ENCODE measurements at places on chromosomes 1 and 21. TPM values are rescaled to one million over a fixed set of nuclear protein-coding genes. Genes with fewer than 3 reads are reported as not detected.

GFI1 gene
- total RNA-seq = 10.2 TPM

CDC20 gene
- total RNA-seq = 96.9 TPM

IQGAP3 gene
- total RNA-seq = 1.5 TPM

FOXO6 gene
- 0.51 TPM for total RNA-seq

ARHGAP30 gene
- total RNA-seq = 59.6 TPM

FMO1 gene
- total RNA-seq = not detected

FNBP1L gene
- 0.41 TPM for total RNA-seq

LCE3E gene
- not detected for total RNA-seq
